ENCODE measurements at places on chromosomes 6 and 20.

DNA sequence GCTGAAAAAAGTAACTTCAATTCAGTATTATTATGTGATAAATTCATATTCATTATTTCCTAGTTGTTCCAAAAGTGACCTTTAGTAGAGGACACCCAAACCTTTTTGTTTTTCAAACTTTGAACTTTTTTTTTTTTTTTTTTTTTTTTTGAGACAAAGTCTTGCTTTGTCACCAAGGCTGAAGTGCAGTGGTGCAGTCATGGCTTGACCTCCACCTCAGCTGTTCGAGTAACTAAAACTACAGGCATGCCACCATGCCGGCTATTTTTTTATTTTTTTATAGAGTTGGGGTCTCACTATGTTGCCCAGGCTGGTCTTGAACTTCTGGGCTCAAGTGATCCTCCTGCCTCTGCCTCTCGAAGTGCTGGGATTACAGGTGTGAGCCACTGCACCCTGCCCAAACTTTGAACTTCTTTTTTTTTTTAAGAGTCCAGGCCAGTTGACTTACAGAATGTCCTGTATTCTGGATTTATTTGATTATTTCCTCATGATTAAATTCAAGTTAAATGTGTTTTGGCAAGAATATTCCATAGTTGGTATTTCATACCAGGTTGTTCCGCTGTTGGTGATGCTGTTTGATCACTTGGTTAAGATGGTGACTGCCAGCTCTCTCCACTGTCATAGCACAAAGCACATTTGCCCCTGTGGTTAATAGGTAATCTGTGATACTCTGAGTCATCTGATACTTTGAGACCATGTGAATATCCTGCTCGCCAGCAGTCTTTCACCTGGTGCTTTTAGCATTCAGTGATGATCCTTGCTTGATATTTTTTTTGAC, 48.0 kb downstream of the VAPB start:
- no peak for DNase-seq

DNA sequence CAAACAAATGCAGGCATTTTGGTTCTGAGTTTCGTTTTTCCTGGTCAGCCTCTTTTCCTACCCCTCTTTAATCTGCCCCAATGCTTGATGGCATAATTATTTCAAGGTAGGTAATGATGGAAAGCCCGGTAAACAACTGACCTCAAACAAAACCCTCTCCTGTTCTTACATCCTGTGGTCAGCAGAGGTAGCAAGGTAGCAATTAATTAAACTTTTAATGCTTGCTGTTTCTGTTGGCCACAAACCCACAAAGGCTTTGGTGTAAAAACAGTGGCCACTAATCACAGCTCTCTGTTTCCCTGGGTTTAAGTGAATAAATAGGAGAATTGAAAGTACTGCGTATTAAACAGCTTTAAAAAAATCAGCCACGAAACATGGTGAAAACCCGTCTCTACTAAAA, 261.5 kb upstream of the SOX4 start:
- no peak for DNase-seq

- DNase-seq = no peak
Observed at GRCh38 chr20:1696521-1697209, 39.1 kb upstream of the SIRPG start.

DNA sequence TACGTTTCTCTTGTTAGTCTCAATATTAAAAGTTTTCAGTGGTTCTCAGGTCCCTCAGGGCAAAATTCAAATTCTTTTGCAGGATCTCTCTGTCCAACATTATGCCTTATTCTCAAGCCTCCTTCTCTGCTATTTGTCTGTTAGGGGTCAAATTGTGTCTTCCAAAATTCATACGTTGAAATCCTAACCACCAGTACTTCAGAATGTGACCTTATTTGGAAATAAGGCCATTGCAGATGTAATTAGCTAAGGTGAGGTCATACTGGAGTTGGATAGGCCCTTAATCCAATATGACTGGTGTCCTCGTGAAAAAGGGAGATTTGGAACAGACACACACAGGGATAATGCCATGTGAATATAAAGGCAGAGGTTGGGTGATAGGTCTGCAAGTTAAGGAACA, 64.1 kb upstream of the ADGRF1 start:
- DNase-seq = no peak

DNA sequence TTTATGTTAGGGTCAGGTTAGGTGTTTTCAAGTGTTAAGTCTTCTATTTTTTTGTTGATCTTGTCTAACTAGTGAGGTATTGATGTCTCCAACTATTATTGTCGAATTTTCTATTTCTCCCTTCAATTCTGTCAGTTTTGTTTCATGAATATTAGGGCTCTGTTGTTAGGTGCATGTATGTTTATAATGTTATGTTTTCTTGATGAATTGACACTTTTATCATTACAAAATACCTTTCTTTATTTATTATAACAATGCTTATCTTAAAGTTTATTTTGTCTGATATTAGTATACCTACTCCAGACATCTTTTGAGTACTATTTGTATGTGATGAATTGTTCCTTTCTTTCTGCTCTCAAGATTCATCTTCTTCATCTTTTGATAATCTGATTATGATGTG, 12.9 kb upstream of the TRIM38 start:
- DNase-seq = no peak

- no peak for DNase-seq
Observed at GRCh38 chr6:136333824-136334464, 44.3 kb upstream of the BCLAF1 start.

- DNase-seq = no peak
Observed at GRCh38 chr20:51139891-51140290, 117.0 kb upstream of the KCNG1 start.

GRCh38 chr6:153150752-153151440, 19.8 kb upstream of the RGS17 start:
- DNase-seq = no peak

GRCh38 chr20:46088409-46089166, 1.2 kb downstream of the NCOA5 start:
- DNase-seq = no peak

DNA sequence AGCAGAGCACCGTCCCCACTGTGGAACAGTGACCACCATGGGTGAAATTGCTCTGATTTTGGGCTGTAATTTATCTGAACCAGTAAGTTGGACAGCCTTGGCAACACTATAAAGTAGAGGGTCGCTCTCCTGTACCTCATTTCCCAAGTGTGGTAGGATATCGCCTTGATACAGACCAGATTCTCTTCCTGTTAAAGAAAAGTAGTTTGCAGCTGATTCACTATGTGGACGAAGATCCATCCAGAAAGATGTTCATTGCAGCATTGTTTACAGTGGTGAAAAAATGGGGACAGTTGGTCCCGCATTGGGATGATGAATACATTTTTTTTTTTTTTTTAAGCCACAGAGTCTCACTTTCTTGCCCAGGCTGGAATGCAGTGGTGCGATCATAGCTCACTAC, 74.3 kb downstream of the SLX4IP start:
- DNase-seq = no peak

DNA sequence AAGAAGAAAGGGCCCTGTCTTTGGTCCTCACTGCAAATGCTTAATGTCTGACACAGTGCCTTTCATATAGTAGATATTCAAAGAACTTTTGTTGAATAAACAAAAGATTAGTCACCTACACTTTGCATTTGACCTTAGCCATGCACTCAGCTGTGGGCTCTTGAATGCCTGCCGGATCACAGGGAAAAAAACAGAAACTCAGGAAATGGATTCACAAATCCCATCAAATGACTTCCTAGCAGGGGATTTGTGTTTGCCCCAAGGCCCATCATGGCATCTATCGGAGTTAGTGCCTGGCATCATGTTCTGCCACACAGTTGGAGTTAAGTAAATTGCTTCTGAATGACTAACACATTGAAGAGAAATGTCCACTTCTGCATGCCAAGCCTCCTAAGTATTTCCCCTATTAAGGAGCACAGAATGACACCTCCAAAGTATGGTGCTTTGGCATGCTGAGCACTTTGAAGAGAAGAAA, 72.3 kb upstream of the DST start:
- DNase-seq = no peak

DNA sequence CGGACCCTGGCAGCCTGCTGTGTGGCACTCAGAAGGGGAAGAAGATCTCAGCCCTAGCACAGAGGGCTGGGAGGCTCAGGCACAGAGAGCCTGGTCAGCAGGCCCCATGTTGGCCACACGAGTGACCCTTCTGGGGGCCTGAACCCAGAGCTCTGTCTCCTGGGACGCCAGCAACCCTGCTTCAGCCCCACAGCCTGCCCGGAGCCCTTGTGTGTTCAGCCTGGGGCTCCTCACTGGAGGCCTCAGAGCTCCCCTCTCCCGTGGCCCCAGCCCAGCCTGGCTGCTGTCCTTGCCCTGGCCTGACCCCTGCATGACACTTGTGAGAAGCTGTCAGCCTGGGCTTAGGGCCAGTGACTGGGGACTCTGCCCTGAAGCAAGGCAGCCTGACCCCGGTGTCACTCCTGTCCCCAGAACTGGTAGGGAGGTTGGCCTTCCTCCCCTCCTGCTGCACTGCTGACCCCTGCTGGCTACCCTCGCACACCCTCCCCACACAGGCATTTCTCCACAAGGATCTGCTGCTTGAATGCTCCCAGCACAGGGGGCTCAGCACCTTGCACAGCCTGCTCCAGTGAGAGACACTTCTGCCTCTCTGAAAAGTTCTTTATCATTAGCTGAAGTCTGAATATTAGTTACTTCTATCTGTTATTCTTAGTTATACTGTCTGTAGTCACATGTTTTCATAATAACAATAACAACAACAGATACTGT, 15.4 kb upstream of the IP6K3 start:
- DNase-seq = no peak

- DNase-seq = no peak
Observed at GRCh38 chr20:42406826-42407225, 782.9 kb downstream of the PTPRT start.

- DNase-seq = no peak
Observed at GRCh38 chr20:48725555-48725991, 102.2 kb downstream of the PREX1 start.

GRCh38 chr6:168996356-168996625, 257.4 kb downstream of the THBS2 start:
- DNase-seq = no peak

DNA sequence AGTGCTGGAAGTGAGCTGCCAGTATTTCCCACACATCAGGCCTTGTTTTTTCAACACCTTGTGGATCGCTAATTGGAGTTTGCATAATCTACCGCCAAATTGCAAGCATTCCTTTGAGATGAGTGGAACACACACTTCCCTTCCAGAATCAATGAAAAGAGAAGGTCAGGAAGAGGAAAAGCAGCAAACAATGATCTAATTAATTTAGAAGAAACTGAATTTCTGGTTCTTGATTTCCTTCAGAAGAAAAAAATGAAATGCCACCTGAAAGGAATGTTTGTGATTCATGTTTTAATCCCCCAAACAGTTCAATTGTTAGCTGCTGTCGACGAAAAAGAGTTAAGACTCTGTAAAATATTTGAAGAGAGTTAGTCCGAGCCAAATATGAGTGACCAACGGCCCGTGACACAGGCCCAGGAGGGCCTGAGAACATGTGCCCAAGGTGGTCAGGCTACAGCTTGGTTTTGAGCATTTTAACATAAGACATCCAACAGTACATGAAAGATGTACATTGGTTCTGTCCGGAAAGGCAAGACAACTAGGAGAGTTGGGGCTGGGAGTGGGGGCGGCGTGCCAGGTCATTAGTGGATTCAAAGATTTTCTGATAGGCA, 182.3 kb downstream of the MTFR2 start:
- no peak for DNase-seq

GRCh38 chr6:107653183-107653580, 163.3 kb downstream of the SOBP start:
- no peak for DNase-seq
